Kidney epithelial cell (primary cell): ENCODE measurements at places on chromosomes 5 and 9. TPM values are rescaled to one million over a fixed set of nuclear protein-coding genes. Genes with fewer than 3 reads are reported as not detected.

- no peak for DNase-seq
Observed at GRCh38 chr5:14870337-14871213, 1.0 kb downstream of the ANKH start.

DNA sequence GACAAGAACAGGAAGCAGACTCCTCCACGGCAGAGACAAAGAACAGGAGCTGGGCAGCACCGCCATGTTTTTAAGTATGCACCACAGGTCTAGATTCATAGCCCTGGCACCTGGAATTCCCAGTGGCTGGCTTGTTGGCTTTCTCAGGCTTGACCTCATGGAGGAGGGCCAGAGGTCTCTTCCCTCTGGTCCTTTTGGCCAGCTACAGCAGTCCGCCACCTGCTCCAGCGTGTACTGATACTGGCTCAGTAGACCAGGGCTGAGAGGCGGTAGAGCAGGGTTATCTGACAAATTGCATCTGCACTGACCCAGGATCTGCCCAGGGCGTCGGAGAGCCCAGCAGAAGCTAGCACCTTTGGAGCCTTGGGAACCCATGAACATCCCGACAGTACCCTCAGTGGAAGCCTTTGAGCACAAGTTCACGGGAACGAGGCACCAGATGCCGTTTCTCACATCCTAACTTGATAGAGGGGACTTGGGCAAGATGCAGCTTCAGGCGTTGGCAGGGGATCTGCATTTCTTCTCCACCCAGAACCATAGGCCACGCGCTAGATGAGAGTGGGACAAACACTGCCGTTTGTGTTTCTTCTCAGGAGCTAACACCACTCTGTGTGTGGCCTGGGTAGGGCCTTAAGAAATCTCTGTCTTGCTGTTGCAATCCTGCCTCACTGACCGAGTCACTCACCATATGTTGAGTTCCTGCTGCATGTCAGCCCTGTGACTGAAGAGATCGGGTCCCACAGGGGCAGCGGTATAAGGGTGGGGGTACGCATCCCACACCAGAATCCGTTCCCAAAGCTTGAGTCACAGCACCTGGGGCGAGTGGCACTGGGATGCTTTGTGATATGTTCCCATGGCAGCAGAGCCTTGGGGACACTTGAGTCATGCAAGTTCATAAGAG lies 90.3 kb upstream of the OTULINL start:
- DNase-seq: no peak

AGPAT2 gene
- total RNA-seq: 72.9 and 81.2 TPM in 2 replicates

QSOX2 gene
- total RNA-seq: 17.3 and 19.2 TPM in 2 replicates

IL33 gene
- total RNA-seq: 0.68 and 0.84 TPM in 2 replicates

FAXDC2 gene
- 0.62 and 2.6 TPM in 2 replicates for total RNA-seq

DNA sequence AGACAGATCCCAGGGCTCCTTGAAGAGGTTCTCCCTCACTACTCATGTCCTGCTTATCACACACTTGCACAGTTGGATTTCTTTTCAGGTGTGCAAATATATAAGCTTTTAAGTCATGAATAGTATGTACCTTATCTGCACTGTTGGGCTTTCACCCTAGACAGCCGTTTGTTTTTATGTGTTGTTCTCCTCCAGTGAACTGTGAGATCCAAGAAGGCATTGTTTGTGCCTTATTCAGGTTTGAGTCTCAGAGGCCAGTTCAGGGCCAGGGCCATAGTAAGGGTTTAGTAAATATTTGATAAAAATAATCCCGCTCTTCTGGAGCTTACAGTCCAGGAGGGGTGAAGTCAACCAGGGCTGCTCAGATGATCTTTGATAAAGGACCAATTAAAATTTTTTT lies 480.0 kb downstream of the TMEM38B start:
- no peak for DNase-seq

C1QTNF3 gene
- 1.1 and 1.2 TPM in 2 replicates for total RNA-seq

DNA sequence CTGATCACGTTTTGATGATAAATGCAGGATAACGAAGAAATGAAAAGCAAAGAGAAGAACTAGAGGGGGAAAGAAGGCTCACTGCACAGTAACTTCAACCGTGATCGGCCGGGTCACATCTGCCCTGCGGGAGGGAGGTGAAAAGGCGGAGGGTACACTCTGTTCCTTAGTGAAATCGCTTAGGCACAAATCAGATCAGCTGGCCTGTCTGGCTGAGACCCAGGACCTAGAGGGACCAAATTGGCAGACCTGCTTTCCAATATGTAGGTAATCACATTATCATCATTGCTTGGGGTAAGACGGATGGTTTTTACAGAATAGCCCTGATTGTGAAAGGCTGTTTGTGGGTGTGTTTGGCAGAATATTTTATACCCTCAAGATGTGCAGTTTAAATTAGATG lies 82.2 kb downstream of the SLC28A3 start:
- DNase-seq: no peak

GRCh38 chr9:137460363-137461315 lies 1.5 kb upstream of the NSMF start:
- no peak for DNase-seq

GRCh38 chr5:13478831-13479465 lies 465.5 kb downstream of the DNAH5 start:
- DNase-seq: no peak

GRCh38 chr5:173582216-173583111 lies 34.0 kb downstream of the BOD1 start:
- DNase-seq: no peak

GRCh38 chr9:5375091-5375490 lies 35.4 kb upstream of the RLN1 start:
- DNase-seq: no peak

DNA sequence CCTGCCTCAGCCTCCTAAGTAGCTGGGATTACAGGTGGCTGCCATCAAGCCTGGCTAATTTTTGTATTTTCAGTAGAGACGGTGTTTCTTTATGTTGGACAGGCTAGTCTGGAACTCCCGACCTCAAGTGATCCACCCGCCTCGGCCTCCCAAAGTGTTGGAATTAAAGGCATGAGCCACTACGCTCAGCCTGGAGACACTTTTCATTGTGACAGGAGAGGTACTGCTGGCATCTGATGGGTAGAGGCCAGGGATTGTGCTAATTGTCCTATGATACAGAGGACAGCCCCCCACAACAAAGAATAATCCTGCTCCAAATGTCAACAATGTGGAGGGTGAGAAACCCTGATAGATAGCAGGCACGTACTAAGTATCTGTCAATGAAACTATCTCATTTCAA lies 91.3 kb upstream of the SLC25A48 start:
- no peak for DNase-seq

- DNase-seq: no peak
Observed at GRCh38 chr9:32128546-32128945, 255.9 kb upstream of the ACO1 start.

- DNase-seq: peak; percentile 9
Observed at GRCh38 chr5:81787474-81788242, 36.8 kb upstream of the SSBP2 start.

- no peak for DNase-seq
Observed at GRCh38 chr5:6948562-6948961, 235.3 kb downstream of the TENT4A start.

DNA sequence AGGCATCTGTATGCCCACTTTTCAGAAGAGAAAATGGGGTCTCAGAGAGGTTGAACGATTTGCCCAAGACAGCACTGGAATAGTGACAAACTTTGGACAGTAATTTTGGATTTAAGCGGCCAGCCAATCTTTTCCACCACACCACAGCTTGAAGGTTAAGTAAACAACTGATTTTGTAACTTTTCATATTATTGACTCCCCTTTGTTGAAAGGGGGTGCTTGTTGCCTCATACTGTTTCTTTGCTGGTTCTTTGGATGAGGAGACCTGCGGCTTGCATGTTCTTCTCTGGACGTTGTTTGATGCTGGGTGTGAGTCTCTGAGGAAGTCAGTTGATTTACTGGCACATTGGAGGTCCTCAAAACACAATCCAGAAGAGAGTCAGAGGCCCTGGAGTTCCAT lies 11.7 kb upstream of the GABBR2 start:
- no peak for DNase-seq

DNA sequence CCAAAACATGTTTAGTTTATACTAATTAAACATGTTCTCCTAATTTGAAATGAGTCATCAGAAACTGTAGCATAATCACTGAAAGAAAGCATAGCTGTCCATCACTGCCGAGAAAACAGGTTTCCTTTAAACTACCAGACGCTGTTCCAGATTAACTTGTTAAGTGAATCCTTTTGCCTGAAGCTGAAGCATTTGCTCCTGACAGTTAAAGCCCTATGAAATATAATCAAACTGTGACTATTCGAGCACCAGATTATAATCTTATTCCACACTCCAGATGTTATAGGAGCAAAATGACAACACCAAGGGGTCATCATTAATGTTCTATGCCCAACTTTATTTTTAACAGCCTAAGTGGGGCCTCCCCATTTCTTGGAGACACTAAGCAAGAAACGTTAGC lies 86.0 kb upstream of the CTSL start:
- no peak for DNase-seq

DNA sequence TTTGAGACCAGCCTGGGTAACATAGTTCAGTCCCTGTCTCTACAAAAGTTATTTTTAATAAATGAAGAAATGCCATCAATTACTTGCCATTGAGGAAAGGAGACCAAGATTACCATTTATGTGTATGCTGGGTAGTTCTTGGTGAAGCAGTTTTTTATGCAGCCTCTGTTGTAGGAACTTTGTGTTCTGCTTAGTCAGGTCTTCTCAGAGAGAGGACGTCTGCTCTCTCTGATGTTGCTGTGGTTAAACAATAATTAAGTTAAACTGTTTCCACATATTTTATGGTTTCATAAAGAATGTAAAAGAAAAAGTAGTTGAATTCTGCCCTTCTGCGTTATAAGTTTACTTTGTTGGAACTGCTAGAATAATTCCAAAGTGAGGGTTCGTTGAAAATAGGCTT lies 210.5 kb downstream of the KDM4C start:
- DNase-seq: no peak

CCL27 gene
- not detected in 2 replicates for total RNA-seq

DNA sequence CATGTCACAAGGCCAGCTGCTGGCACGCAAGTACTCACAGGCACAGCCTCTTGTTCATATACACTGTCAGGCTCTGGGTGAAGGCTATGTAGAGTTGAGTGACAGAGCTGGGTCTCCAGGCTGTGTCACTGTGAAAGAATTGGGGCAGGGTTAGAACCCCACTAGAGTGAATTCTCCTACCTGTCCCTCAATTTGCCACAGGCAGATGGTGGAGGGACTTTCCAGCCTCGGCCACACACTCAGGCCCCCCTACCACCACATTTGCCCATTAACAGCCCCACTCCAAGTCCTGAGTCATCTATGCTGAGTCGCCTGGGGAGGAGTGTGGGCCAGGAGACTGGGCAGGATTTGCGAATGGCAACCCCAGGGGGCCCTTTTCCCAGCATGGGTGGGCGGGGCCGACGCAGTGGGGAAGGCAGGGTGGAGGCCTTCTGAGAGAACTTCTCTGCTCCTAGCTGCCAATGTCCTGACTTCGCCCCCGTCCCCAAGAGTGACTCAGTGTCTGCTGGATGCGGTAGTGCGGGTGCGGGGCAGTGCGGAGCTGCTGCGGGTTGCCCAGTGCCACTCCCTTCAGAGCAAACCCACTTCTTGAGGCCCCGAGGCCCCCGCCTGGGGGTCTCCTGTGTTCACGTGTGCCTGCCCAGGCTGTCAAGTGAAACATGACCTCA lies 50.3 kb upstream of the PSD2 start:
- peak; percentile 84 for DNase-seq

PCDHGA5 gene
- 0.58 and 1.5 TPM in 2 replicates for total RNA-seq

DNA sequence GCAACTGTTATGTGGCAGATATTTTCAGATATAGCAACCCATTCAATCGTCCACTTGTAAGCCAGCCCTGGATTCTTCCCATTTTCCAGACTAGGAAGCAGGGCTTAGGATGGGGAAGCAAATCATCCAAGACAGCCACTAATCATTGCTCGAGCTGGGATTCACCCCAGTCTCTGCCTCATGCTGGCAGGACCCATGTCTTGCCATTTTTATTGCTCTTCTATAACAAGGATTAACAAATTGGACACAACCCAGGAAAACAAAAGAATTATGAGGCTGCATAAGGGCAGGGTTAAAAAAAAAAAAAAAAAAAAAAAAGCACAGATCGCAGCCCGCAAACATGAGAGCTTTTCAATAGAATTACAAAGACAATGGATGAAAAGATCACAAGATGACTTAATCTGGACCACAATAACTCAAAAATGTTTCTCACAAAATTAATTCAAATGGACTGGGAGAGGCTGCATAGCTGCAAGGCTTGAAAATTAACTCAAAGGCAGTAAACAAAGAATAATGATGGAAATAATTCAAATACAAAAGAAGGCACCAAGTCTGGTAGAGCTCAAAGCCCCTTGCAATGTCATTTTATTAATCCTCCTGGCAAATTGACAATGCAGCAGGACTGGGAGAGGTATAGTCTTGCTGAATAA lies 40.7 kb downstream of the ASTN2 start:
- no peak for DNase-seq

- DNase-seq: no peak
Observed at GRCh38 chr9:86176468-86176867, 77.1 kb upstream of the GOLM1 start.

DNA sequence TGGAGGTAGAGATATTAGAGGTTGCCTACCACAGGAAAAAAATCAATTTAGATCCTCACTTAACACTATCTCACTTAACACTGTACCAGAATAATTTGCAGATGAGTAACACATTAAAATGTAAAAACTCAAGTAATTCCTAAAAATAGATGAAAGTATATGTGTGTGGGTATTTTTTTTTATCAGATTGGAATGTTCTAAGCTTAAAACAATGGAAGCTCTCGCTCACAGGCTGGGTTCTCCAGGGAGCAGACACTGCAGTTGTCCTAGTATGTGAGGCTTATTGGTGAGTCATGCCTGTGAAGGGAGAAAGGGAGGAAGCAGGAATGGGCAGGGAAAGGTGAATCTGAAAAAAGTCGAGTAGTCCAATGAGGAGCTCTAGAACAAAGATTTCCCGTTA lies 181.3 kb upstream of the ZNF608 start:
- DNase-seq: no peak

GRCh38 chr5:58188262-58188651 lies 271.6 kb downstream of the PLK2 start:
- peak; percentile 85 for DNase-seq

ACTBL2 gene
- 1.3 and 1.5 TPM in 2 replicates for total RNA-seq

DNA sequence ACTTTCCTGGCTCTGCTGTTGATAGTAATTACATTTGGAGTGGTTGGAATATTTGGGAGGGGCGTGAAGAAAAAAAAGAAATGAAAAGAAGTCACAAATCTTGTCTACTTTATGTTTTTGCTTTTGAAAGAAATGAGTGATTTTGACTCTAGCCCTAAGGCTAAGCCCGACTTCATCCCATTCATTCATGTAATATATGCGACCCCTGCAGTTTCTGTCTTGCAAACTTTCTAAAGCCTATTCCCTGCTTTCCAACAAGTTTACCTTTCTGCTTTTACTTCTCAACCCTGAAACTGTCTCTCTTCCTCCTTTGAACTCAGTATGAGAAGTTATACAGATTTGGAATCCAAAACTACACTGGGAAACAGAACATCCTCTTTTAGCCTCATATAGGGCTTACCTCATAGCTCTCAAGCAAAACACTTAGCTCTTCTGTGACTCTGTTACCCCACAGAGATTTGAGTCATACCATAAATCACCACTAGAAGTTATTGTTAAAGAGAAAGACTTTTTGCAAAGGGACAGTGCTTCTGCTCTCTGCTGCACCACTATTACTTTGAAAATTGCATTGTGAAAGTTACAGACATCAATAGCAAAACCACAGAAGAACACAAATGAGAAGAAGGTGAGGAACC lies 1.6 kb downstream of the CFAP95 start:
- no peak for DNase-seq
